Putamen (tissue), 1 donor: ENCODE measurements at places on chromosomes 7 and 10.

GRCh38 chr7:20532890-20533289 lies 82.6 kb upstream of the ABCB5 start:
- no peak for DNase-seq

DNA sequence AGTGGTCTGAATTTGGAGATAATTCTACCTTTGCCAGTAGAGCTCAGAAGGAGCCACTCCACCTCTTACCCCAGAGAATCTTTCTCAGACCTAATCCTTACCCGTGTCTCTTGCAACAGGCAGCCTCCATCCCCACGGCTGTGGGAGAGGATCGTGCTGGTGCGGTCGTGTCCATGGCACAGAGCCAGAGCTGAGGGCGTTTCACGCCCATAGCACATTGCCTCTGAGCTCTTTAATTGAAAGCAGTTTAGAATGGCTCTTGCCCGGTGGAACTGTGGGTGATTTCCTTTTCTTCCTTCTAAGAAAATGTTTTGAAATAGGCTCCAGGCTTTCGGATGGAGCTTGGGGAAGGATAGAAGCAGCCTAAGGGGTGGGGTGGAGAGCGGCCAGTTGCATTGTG lies 41.5 kb downstream of the PRF1 start:
- DNase-seq: no peak

DNA sequence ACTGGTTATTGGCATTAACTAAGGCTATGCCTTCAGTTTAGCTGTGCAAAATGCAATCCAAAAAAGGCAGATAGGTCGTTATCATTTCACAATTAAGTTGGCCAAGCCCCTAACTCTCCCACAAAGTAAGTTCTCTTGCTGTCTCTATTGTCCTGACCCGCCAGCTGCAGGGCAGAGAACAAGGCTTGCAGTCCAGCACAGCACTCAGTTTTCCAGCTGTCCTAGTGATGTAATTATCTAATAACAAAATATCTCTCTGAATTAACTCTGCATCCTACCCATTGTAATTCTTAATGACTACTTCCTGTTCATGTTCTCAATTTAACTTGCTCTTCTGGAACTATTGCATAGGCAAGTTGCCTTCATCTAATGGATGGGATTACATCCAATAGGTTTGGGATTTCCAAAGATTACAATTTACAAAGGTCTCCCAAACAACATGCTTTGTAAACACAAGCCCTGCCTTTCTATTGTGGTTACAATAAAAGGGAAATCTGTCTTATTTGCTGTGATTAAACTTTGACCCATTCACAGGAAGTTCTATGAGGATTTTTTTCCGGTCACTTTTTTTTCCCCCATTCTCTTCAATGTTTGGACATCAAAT lies 55.2 kb downstream of the CDK6 start:
- peak; percentile 86 for DNase-seq

DNA sequence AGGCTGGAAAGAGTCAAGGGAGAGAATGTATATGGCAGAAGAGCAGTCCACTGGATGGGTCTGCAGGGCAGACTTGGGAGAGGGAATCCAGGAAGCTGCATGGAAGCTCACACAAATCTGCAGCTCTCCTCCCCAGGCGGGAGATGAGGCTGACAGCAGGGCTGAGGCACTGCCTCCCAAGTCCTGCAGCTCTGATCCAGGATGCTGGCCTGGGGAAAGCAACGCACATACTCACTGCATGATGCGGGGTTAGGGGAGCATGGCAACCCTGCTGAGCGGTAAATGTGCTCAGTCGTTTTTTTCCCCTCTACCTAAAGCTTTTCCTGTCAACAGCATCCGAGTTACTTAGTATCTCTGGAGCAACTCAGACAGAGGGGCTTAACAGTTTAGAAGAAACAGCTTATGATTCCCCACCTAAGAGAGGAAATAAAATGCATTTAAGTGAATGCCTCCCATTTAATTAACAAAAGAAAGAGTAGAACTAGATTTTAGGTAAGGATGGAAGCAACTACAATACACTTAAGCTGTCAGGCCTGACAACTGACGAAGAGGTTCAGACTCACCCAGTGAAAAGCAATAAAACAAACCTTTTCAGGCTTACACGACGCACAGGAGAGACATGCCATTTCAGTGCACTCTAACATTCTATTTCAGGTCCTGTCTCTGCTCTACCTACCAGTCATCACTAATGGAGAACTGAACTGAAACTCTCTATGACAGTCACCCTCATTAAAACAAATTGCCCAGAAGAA lies 37.0 kb downstream of the CHCHD3 start:
- DNase-seq: peak; percentile 18

DNA sequence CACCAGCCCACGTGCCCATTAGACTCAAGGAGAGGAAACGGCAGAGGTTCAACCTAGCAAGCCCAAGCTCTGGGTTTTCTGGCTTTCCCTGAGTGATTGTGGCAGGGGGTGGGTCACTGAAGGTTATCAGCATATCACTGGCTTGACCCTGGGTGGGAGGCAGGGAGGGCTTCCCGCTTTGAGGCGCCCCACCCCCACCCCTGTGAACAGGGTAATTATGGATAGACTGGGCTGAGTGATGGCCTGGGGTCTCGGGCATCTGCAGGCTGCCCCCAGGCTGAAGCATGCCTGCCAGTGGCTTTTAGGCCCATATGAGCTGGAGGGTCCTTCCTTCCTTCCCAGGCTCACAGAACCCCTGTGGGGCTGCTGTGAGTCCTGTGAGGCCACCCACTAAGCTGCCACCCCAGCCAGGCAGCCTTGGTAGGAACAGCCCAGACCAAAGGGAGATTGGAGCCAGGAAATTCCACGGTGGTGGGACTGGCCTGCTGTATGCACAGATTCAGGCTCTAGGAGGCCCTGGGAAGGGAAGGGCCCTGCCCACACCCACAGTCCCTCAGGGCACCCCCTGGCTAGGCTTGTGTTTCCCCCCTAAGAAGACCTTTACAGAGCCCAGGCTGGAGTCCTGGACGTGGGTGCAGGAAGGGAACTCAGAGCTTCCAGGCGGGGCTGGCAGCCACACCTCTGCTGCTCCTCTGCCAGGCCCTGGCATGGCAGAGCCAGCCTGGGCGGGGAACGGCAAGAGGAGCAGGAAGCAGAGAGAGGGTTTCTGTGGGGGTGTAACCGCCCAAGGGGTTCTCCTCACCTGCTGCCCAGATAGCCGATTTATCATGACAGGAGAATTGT lies 33.1 kb downstream of the GPRIN2 start:
- no peak for DNase-seq

DNA sequence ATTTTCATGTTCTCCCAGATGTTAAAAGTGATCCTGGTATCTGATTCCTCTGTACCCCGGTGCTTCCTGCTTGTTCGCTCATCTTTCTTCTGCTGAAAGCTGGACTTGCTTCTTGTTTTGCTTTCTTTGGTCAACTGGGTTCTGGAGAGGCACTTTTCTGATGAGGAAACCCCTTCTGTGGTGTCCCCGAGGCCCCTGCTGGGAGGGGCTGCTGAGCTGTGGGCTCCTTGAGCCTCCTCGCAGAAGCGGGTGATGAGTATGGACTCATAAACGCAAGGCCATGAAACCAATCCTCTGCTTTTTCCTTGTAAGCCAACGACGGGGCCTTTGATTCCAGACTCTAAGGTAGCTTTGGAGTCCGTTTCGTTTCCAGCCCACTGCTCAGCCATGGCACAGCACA lies 7.8 kb downstream of the WIPI2 start:
- no peak for DNase-seq

DNA sequence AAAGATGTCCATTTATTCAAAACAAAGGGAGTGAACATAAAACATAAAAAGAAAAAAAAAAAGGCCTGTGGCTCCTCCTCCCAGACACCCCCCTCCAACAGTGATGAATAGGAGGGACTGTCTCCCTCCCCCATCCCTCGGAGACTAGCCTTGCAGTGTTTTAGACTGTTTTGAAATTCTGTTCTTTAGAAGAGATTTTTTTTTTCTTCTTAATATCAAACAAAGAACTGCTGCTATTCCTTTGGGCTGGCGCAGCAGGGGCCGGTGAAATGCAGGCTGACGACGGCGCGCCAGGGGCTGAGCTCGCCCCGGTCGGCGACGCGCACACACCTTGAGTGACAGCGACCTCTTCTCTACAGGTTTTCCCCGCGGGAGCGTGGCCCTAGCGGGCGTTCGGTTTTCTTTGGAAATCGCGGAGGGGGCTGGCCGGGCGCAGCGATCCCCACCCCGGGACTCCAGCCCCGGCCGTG lies at the start of gene LANCL2:
Gene LANCL2, plus strand, starts transcription at position 133 of the 470 bp plus-strand sequence. CDS start 689 bp downstream, outside the sequence.
- DNase-seq: peak; percentile 70

- DNase-seq: peak; percentile 91
Observed at GRCh38 chr7:151131592-151132293, 35.8 kb downstream of the GBX1 start.

GRCh38 chr7:149450821-149451220 lies 10.0 kb downstream of the ZNF777 start:
- DNase-seq: no peak

- no peak for DNase-seq
Observed at GRCh38 chr10:131290781-131291180, 20.7 kb downstream of the TCERG1L start.

- no peak for DNase-seq
Observed at GRCh38 chr7:29647020-29647654, 83.5 kb downstream of the PRR15 start.

GRCh38 chr7:4745265-4745919 lies 30.0 kb upstream of the AP5Z1 start:
- no peak for DNase-seq

GRCh38 chr7:16420649-16421332 lies 547 bp downstream of the CRPPA start:
- DNase-seq: peak; percentile 91
